ENCODE measurements at places on chromosomes 1 and 21.

DNA sequence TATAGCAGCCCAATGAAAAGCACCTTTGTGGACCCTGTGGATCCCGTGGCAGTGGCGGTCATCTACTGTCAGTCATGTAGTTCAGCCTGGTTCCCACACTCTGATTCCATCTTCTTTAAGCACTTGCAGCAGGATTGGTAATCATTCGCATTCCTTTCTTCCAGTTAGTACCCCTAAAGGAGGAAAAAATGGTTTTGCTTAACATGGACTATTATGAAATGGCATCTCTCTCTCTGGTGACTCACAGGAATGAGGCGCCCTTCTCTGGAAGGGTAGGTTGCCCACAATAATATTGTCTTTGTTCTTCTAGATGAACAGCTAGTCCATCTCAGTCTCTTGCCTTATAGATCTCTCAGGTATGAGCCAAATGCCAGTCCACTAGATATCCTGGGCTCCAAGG lies 127.9 kb upstream of the MROH9 start:
- DNase-seq = peak; percentile 86

DNA sequence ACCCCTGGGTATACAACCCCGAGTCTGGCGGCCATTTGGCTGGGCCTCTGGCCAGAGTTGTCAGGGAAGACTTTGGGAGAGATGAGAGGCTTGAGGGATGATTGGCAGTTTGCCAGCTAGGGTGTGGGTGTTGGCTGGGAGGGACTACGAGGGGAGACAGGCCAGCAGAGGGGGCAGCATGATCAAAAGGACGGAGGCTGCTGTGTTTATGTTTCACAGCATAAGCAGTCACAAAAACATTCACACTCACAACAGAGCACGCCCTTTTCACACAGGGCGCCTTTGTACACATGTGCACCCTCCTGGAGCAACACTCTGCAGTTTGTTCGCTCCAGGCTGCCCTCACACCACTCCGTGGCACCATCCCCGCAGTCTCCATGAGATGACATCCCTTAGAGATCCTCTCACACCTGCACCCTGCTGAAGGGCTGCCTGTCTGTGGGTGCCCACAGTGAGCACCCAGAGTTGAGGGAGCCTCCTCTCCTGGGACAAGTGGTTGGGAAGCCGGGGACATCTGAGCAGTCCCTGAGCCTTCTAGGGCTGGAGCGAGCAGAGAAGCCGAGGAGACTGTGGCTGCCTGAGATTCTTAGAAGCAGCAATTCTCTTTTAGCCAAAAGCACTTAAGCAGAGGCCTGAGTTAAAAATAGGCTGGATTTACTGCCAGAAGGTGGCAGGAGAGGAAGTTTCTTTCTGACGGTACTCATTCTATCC lies 15.4 kb downstream of the EFNA3 start:
- DNase-seq = peak; percentile 37

DNA sequence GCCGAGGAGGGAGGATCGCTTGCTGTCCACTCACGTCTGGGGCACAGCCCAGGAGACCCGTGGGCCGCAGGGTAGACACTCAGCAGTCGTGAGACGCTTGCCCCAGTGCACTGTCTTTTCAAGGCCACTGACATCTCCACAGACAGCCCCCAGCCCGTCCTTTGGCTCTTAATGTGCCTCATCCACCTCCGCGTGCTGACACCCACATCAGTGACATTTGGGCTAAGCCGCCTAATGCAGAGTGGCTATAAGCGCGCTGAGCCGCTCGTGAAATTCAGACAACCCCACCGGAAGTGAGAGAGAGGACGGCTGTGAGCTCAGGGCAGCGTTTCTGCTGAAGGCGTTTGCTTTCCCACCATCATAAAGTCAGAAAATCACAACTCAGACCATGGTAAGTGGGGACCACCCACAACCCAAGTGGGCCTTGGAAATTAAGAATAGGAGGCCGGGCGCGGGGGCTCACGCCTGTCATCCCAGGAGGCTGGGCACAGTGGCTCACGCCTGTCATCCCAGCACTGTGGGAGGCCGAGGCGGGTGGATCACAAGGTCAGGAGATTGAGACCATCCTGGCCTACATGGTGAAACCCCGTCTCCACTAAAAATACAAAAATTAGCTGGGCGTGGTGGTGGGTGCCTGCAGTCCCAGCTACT lies 8.4 kb downstream of the SLC35E2B start:
- no peak for DNase-seq

DNA sequence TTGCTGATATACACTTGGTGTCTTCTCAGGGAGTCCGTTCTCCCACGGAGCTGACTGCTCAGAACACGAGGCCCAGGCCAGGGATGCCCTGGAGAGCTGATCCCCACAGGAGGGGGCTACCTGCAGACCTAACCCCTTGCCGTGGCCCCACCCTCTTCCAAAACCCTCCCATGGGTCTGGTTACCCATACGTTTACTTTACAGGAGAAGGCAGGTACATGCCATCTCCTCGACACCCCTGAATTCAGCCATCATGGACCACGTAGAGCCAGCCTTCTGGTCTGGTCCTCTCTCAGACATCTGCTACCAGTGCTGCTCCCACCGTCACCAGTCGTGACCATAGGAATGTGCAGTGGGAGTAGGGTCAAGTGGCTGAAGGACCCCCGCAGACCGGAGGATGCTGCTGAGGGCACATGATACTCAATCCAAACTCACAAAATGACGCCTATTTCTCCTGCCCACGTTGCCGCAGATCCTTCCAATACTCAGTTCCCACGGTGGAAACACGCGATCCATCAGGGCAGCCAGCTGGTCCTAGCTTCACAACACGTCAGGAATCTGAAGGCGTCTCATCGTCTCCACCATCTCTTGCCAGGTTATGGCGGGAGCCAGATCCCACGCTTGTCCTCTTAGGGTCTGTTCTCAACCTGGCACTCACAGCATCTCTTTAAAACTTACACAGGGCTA lies 26.7 kb downstream of the PGBD5 start:
- no peak for DNase-seq

DNA sequence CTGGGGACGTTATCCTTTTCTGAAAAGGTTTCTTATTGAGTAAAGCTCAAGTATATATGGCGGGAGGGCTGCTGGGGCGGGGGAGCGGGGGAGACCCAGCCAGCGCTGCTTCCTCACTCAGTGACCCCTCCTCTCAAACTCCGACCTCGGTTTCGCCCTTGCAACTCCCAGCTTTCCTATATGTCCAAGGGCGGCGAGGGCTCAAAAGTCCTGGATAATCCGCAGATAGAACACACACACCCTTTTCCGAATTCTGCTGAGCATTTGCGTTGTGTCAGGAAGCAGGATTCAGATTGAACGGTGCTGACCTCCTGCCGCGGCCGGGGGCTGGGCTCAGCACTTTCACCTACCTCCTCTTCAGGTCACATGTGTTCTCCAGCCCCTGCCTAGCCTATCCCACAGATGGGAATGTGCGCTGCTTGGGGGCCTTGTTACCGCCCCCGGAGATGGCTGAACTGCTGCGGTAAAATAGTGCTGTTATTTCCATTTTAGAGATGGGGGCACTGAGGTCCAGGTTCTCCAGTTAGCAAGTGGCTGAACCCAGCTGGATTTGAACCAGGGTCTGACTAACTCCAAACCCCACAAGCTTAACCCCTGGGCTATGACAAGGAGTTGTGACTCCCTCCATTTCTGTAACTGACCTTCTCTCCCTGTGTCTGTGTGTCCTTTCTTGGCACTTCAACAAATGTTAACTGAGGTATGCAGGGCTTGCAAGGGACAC lies 795 bp upstream of the AHDC1 start:
- DNase-seq = no peak

GRCh38 chr1:174939775-174940545 lies 59.8 kb upstream of the CACYBP start:
- DNase-seq = peak; percentile 1

GRCh38 chr1:117576236-117576635 lies 29.6 kb upstream of the TENT5C start:
- no peak for DNase-seq

DNA sequence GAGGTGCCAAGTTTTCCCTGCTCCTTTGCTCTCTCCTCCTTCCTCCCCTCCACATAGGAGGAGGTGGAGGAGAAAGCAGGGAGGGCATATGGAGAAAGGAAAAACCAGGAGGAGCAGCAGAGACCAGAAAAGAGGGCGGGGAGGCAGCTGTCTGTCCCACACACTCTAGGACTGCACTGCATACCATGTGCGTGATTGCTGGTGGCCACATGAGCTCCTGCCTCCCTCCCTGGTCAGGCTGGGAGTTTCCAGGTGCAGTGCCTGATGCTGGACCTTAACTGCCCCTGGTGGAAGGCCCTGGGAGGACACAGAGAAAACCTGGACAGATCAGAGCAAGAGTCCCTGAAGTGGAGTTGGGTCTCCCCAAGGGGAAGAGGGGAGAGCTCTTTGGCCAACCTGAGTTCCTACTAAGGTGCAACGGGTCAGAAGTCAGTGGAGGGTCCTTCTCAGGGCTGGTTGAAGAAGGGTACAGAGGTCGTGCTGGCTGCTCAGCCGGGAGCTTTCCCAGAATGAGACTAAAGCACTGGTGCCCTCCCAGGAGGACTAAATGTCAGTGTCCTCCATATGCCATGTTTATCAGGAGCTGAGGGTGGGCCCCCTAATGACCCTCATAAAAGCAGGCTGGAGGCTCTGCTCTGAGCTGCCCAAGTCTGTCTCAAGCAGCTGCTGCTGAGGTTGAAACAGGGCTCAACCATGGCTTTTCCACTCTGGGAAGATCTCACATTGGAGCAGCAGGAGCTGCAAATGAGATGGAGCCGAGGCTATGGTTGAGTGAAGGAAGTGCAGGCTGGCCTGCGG lies 3.5 kb upstream of the LGR6 start:
- no peak for DNase-seq

GRCh38 chr1:220803401-220804201 lies 16.9 kb downstream of the MTARC1 start:
- DNase-seq = peak; percentile 30

DNA sequence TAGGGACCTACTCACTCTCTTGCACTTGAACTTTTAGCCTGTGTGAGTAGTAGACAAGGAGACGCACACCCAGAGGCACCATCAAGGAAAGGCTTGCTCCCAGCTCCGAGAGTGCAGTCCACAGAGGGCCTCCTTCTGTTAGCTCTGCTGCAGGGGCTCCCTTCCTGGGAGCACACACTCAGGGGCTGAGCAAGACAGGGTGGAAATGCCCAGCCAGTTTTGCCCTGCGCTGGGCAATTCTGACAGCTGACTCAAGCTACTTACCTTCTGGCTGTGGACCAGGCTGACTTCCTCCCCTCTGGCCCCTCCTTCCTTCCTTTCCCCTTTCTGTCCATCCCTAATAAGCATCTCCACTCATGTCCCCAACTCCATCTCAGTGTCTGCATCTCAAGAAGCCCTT lies 449.1 kb downstream of the PTPRU start:
- DNase-seq = no peak

DNA sequence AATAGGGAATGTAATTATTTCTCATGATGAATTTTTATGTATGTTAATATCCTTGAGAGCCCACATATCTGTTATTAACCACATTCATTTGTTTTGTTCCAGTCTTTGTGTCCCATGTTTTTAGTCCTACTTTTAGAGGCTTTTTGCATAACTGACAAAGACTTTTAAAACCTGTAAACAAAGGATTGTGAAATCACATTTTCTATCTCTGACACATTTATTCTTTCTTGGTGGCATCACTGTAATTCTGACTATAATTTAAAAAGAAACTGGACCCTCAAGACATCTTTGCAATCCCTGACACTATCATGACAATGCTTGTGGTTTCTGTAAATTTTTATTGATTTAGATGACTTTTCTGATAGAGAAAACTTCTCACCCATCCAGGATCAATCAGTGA lies 313.1 kb downstream of the SIPA1L2 start:
- DNase-seq = no peak

GRCh38 chr1:218474128-218474527 lies 129.0 kb downstream of the TGFB2 start:
- DNase-seq = no peak

DNA sequence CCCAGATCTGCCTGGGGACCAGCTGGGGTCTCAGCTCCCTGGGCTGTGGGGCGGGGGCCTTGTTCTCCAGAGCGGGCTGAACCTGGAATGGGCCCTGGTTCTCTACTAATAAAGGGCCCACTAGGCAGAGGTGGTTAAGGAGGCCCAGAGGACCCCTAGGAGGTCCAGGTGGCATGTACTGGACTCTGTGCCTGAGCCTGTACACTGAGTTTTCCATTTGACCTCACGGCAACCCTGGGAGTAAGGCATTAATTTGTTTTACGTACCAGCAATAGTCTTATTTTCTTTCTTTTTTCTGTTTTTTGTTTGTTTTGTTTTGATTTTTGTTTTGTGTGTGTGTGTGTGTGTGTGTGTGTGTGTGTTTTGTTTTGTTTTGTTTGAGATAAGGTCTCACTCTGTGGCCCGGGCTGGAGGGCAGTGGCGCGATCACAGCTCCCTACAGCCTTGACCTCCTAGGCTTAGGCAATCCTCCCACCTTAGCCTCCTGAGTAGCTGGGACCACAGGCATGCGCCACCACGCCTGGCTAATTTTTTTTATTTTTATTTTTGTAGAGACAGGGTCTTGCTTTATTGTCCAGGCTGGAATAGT lies 19.6 kb upstream of the FAM131C start:
- DNase-seq = no peak

- DNase-seq = no peak
These were observed 27.0 kb upstream of the IGSF3 start for GRCh38 chr1:116694524-116694923.

- DNase-seq = no peak
These were observed 71.3 kb downstream of the LUZP1 start for GRCh38 chr1:23097316-23097715.

DNA sequence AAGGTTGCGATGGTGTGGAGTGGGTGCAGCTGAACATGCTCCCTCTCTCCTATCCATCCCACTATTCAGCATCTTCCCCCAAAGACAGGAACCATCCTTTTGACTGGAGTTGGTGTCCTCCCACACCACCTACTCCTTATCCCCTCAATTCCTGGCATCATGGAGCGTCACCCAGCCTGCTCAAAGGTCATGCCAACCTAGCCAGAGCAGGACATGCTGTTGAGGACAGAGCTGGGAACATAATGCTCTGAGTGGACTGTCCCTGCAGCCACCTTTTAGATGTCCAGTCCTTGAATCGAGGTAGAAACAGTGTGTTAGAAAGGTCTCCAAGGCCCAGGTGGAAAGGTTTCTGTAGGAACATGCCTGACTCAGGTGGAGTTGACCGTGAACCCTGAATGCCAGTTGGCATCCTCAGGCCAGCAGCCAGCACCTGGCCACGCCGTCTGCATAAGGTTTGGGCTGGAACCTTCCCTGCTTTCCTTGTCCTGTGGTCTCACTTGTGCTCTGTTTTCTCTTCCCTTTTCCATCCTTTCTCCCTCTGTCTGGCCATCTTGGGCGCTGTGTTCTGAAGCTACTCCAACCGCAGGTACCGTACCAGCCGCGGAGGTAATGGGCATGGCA lies 52.2 kb upstream of the CNTN2 start:
- no peak for DNase-seq

GRCh38 chr1:208848854-208849253 lies 604.7 kb upstream of the PLXNA2 start:
- DNase-seq = no peak

GRCh38 chr1:244674446-244674845 lies 21.5 kb downstream of the DESI2 start:
- peak; percentile 50 for DNase-seq

Measured in fibroblast of skin of right biceps (primary cell).